ENCODE measurements at places on chromosomes 11 and 22.

- DNase-seq: no peak
These were observed 41.6 kb downstream of the C11orf71 start for GRCh38 chr11:114358716-114359115.

DNA sequence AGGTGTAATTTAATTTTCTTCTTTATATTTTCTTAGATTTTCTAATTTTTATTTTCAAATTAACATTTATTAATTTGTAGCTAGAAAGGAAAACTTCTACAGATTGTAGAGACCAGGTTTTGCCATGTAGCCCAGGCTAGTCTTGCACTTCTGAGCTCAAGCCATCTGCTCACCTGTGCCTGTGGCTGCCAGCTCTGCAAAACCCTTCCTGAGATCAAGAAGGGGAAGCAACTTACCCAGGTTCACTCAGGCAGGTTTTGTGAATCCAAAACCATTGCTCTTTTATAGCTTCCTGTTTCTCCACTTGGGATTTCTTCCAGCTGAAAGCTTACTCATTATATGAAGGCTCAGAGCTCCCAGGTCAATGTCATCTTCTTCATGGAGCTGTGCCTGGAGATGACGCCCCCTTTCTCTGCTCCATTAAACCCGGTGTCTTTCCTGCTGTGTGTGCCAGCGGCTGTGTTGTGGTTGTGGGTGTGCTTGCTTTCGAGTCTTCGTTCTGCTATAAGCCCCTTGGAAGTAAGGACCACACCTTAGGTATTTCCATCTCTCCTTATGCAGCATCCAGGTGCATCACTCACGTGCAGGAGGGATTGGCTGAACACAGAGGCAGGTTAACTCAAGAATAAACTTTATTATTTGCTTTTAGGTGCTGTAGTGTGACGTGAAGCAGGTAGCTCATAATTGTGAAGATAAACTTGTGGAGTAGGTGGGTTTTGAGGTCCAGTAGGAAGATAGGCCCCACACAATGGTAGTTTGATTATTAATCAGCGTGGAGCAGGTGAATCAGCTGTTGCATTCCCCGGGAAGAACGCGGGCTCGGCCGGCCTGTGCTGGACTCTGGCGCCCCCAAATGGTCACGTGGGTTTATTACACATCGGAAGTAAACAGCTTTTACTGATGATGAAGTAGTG, 42.2 kb upstream of the INCENP start:
- peak; percentile 86 for DNase-seq

- DNase-seq: peak; percentile 68
These were observed 282.5 kb downstream of the ETS1 start for GRCh38 chr11:128304666-128305485.

DNA sequence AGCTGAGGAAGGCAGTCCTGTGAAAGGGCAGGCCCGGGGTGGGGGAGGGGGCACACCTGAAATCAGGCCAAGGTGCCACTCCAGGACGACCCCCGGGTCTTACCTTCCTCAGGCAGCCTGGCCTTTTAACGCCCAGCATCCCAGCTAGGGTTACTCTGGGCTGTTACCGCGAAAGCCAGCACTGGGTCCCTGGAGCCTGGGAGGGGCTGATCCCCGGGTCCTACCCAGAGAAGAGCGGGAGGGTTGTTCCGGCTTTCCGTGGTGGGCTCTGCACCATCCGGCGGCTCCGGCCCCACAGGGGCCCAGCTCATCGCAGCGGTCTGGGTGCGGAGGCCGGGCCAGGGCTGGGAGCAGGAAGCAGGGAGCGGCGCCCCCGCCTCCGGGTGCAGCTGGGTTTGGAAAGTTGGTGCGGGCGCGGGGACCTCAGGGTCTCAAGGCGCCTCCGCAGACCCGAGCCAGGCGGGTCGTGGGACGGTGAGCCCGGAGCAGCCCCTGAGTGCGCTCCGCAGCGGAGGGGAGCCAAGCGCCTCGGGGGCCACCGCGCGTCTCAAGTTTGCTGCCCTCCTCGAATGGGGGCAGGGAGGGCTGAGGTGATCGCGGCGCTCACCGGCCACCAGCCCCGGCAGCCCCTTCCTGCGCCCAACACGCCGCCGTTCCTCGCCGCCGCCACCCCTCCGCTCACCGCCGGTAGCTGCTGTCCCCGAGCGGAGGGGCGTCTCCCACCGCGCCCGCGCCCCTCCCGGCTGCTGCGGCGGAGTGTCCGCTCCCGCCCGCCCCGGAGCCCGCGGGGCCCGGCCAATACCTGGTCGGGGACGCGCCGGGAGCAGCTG, 831 bp downstream of the CHST1 start:
- no peak for DNase-seq

DNA sequence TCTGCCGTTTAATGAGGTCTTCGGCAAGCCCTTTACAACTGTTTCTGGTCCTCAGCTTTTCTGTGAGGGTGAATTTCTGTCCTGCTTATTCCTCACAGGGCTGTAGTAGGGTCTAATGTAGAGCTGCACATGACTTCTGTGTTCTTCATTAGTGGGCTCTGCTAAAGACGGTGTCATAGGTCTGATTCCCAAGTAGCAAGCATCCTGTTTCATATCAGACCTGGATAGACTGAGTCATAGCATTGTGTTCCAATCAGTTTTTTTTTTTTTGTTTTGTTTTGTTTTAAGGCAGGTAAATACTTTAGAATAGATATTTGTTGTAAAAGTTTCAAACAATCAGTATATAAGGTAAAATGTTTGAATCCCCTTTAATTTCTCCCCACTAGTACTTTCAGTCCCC, 35.4 kb downstream of the BIRC2 start:
- DNase-seq: no peak

- DNase-seq: no peak
These were observed 1.2 kb upstream of the NUDT8 start for GRCh38 chr11:67630943-67631331.

- no peak for DNase-seq
These were observed 45.8 kb downstream of the IGLL1 start for GRCh38 chr22:23534201-23534850.

- DNase-seq: no peak
These were observed 1.4 kb downstream of the ZFPL1 start for GRCh38 chr11:65085446-65085845.

DNA sequence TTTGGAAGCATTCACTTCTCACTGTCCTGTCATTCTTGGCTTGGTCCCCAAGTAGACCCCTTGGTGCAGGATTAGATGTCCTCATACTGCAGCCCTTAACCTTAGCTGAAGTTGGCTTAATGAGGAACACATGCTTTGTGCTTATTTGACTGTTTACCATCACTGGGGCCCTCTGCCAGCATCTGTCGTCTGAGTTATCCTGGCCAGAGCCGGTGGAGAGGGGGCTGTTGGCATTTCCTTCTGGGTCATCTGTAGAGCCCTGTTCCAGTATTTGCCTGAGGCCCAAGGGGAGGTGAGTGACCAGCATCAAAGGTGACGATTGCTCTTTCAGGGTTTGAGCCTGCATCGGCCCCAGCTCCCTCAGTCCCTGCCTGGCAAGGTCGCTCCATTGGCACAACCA, 126.4 kb upstream of the RASSF10 start:
- no peak for DNase-seq

GRCh38 chr11:112363527-112363926, 102.9 kb upstream of the PLET1 start:
- no peak for DNase-seq

DNA sequence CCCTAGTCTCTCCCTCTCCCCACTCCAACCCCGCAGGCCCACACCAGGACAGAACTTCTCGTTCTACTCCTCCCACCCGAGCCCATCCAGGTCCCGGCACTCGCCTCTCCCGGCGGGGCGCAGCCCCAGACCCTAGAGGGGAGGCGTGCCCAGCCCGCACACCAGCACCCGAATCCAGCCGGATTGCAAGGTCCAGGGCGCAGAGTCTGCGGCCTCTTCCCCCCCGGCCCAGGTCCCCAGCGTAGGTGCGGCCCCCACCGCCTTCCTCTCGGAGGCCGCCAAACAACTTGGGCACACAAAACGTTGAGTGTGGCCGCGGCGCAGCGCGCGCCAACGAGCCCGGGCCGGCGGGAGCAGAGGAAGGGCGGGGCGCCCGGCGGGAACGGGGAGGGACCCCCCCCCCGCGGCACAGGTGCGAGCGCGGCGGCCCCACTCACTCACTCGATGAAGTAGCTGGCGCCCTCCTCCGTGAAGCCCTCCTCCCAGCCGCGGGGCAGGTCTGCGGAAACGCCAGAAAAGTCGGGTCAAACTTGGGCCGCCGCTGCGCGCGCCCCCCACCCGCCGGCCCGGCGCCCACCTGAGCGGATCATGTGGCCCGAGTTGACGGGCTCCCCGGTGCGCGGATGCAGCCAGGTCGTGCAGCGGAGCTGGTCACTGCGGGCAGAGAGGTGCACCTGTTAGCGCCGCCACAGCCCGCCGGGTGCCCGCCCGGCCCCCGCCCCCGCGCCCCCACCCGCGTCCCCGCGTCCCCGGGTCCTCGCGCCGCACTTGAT, 480 bp downstream of the PLEKHA7 start:
- peak; percentile 82 for DNase-seq

GRCh38 chr11:72584939-72585597, 89.2 kb downstream of the PDE2A start:
- no peak for DNase-seq

DNA sequence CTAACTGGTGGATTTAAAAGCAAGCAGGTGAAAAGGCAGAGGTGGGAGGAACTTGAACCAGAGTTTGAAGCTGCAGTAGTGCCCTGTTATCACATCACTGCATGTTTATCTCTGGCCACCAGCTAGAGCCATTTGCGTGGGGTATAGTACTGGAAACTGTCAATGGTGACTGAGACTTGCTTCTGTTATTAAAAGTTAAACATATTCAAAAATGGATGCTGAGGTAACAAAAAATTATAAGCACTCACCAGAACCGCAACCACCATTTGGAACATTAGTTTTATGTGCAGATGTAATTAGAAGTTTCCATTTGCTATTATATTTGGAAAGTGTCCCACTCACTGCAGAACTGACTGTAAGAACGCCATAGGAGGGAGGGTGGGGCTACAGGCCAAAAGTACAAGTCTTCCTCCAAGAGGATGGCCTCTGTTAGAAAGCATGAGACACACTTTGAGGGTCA, 1.2 kb upstream of the CD59 start:
- no peak for DNase-seq

- no peak for DNase-seq
These were observed 31.6 kb upstream of the MYH9 start for GRCh38 chr22:36419177-36419911.

GRCh38 chr22:27594474-27595134, 207.0 kb downstream of the MN1 start:
- DNase-seq: no peak

DNA sequence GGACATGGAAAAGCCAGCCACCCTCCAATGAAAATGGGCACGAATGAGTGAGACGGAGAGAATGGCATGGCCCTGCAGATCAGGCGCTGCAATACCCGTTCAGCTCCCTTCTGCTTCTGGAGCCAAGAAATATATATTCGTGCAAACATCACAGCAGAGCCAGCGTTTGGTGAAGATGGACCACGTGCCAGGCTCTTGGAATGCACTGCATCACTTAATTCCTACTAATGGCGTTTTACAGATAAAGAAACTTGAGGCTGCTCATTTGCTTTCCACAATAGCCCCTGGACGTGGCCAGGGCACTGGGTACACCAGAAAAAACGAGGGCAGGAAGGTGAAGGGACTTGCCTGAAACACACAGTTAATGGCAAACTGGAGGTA, 1.6 kb upstream of the FXYD2 start:
- no peak for DNase-seq

GRCh38 chr11:121476379-121477032, 23.7 kb upstream of the SORL1-AS1 start:
- DNase-seq: peak; percentile 65

DNA sequence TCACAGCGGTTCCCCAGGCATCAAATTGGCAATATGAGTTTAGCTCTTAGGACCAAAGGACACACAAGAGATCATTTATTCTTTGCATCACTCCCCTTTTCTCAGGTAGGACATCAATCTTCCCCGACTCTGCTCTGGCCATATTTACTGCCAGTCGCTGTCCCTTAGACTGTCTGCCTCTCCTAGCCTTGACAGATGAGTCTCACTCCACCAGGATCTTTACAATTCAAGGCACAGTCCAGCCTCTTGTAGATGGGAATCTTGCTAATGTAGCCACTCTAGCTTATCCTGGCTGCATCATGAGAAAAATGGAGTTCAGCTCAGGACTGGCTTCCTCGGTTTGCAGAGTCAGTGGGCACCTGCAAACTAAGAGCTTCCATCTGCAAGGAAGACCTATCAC, 915.2 kb downstream of the NTM start:
- no peak for DNase-seq

DNA sequence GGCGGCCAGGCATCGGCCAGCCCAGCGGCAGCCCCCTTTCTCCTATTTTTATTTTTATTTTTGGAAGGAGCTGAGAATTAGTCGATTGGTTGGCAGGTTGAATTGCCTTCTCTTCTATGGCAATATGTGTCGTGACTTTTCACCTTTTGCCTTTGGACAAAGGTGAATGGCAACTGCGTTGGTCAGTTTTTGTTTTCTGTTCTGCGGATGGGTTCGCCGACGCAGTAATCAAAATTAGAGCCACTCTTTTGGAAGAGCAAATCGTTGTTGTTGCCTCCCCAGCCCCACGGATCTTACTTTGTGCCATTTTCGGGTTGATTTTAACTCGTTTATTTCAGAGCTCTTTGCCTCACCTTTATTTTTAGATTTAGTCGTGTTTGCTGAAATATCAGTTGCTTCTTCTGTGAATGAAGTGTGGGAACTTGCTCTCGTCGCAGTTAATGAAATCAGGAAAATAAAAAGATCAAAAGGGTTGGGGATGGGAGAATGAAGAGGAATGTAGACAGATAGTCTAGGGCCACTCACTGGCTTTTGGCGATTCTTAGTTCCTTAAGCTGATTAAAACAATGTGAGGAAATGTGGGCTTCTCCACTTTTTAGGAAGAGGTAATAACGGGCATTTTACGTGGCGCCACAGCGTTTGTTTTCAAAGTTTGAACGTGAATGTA, 1.6 kb downstream of the CECR2 start:
- DNase-seq: peak; percentile 42

- DNase-seq: no peak
These were observed 142.8 kb downstream of the MAML2 start for GRCh38 chr11:96200243-96200642.

- DNase-seq: no peak
These were observed 74.8 kb downstream of the ARHGAP42 start for GRCh38 chr11:100761841-100762240.

DNA sequence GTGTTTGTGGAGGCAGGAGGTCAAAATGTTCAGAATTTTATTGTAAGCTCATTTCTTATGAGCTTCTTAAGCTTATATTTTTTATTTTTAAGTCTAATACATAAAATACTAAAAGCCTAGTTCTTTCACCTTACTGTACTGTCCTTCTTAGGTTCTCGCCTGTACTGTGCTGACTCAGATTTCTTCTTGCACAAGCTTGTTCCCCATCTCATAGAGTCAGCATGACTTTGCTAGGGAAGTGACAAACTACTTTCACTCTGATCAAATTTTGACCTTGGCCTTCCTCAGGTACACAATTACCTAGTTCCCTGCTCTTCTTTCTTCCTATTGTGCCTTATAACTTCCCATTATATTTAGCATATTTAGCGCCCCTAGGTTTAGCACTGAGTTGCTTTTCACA, 81.5 kb downstream of the STK33 start:
- no peak for DNase-seq

GRCh38 chr11:46673713-46674462, 26.5 kb downstream of the ARHGAP1 start:
- DNase-seq: no peak

Measured in NCI-H1417 (cell line).